T follicular helper cell (primary cell): ENCODE measurements at places on chromosomes 6 and 20.

GRCh38 chr20:10291568-10292248 lies 73.1 kb downstream of the SNAP25 start:
- DNase-seq = no peak

- no peak for DNase-seq
These were observed 49.8 kb upstream of the FANCE start for GRCh38 chr6:35402136-35402855.

GRCh38 chr20:41380551-41381193 lies 14.1 kb upstream of the EMILIN3 start:
- DNase-seq = no peak

DNA sequence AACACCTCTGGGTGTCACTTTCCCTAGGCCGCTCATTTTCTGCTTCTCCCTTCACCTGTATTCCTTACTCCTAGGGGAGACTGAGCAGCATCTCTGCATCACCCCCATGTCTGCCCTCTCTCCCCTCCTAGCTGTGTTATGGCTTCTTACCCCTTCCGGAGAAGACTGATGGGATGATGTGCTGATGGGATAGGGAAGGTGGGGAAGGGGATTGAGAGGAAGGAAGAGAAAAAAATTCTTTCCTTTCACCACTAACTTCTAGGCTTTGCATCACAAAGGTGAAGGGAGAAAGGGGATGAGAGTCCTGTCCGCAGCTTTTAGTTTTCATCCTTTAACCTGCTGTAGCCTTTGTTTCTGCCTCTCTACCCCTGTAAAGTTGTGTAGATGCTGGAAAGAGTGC lies 26.7 kb downstream of the AKAP7 start:
- no peak for DNase-seq

DNA sequence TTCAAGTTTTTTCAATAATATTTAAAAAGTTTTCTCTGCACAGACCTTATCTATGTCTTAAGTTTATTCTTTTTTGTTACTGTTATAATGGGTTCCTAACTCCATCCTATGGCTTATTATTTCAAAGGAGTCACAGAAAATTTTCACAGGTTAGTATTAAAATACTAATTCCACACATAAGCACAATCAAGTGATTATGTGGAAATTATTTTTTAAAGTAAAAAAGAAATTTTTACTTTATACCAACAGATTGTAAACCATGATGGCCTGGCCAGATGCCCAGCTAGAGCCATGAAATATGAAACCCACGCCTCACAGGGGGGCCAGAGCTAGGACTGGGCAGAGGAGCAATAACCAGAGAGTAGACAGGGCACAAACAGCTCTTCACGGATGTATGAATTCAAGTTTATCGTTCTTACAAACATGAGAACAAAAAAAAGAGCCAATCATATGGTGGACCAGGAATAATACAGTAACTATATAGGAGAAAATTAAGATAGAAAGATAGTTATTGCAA lies 34.0 kb downstream of the NUDT3 start:
- no peak for DNase-seq

GRCh38 chr6:88445188-88445965 lies 279.2 kb upstream of the CNR1 start:
- DNase-seq = no peak

GRCh38 chr20:57124800-57125517 lies 141.5 kb downstream of the BMP7 start:
- DNase-seq = no peak

DNA sequence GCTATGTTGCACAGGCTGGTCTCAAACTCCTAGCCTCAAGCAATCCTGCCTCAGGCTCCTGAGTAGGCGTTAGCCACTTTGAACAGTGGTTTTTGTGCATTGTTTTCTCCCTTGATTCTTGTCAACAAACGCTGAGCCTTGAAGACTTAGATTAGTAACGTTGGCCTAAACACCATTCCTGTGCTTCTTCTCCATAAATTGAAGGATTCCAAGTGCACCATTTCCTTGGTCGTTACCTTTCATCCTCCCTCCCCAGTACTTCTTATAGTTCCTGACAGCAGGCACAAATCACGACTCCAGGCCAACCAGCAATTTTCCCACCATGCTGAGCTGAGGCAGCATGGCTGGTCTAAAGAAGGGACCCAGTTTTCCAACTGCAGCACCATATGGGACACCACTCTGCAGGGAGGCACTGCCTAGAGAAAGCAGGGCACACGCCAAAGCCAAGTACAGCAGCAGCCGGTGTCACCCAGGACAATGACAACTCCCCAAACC lies 8.9 kb downstream of the RPS10 start:
- no peak for DNase-seq

- no peak for DNase-seq
These were observed 170.2 kb upstream of the CITED2 start for GRCh38 chr6:139544701-139545057.

- DNase-seq = no peak
These were observed 53.8 kb downstream of the FYN start for GRCh38 chr6:111819458-111819857.

- DNase-seq = no peak
These were observed 76.6 kb downstream of the TOX2 start for GRCh38 chr20:43991261-43991660.

DNA sequence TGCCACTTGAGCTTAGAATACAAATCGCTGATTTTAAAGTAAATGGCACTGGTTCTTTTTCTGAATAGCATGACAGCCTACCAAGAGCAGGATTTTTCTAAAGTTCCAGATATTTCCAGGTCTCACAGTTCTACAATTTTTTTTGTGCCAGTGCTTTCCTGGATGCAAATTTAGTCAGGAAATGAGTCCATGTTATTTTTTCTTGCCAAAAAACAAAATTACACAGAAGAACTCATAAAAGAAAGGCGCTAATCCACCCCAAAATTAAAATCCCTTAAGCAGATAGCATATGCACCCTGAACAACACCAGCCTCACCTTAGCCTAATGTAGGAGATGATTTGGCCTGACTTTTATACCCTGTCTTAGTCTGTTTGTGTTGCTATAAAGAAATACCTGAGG lies 86.4 kb upstream of the ARG1 start:
- DNase-seq = no peak

GRCh38 chr6:125798734-125799508 lies 8.2 kb downstream of the NCOA7 start:
- no peak for DNase-seq

DNA sequence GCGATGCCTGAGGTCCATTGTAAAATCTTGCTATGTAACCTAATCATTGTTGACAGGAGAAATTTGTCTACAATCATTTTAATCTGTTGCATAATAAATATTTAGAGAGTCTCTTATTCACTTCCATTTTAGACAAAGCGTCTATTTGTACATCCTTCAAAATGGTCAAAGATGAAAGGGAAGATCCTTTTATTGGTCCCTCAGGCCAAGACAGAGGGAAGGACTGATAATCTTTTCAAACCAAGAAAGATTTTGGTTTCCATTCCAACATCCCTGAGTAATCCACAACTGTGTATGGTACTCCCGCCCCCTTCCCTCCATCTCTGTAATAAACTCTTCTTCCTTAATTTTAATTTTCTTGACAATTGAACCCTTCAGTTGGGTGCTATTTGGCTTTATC lies 111.6 kb upstream of the SCP2D1 start:
- no peak for DNase-seq

GRCh38 chr6:36117658-36118549 lies 12.4 kb upstream of the MAPK13 start:
- no peak for DNase-seq

- DNase-seq = peak; percentile 50
These were observed 39.0 kb downstream of the MAS1 start for GRCh38 chr6:159929819-159930218.

DNA sequence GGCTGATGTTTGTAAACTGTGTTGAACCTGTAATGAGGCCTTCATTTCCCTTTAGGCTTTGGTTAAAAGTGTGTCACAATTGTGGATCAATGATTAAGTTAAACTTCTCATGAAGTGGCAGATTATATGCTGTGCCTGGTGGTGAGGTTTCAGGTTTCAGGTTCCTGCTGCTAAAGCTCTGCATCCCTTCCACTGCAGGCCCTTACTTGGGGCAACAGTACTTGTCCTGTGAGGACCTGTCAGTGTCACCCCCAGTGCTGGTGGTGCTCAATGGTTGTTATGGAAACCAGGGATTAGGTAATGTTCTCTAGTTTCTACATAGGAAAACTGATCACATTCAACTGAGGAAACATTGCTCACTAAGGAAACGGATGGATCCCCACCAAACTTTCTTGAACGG lies 18.5 kb downstream of the RPP21 start:
- DNase-seq = no peak

DNA sequence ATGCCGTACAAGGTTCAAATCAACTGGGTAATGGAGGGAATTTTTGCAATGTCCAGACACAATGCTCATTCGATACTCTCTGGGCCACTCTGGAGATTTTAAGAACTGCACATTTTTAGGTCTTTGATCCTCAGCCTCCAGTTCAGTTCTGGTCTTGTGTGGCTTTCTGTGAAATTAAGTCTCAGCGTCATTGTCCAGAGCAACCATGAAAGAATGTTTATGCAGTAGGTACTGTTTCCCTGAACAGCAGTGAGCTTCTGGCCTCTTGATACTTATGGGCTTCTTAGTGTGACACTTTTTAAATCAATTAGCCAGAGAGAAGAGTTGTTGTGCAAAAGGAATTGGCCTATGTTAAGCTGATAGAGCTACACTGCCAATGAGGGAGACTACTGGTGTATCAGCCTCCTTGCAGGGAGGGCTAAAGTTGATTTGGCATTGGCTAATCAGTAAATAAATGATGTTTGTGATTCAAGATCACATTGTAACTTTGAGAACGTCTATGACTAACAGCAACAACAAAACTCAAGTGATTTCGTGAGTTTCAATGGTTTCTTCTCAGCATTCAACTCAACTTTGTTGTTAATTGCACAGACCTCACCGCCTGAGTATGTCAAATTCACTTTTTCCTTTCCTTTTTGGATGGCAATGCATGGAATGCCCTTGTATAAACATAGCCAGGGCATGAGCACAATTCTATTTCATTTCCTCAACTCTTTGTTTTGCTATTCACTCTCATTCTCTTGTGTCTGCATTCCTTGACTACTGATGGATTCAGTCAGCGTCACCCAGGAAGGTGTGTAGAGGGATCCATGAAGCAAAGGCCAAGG lies 85.1 kb downstream of the GJA1 start:
- no peak for DNase-seq

DNA sequence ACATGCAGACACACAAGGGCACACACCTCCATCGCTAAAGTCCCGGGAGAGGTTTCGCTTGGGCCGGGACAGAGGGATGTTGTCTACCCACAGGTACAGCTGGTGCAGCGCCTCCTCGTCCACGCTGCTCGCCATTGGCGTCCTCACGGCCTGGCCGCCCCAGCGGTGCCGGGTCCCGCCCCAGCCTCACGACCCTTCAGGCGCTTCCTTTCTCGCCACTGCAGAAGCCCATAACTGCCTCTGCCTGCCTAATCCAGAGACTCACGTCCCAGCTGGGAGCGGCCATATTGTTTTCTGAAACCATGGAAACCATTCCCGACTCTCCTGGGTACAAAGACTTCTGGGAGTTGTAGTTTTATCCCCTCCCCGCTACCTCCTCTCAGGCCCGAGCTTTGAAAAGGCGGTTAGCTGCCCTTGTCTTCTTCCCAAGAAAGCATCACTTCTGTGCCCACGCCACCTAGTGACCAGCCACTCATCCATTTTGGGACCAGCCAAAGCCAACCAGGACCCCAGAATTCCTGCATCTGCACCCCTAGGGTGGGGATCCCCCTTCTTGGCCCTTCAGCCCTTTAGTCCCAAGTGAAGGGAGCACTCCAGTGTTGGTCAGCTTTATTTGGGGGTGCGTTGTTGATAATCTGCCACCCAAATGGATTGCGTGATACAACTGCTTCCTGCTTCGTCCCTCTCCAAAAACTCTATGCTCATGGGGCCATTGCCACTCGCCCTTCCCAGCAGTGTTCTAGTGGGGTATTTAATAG lies at the start of gene SPEF1:
TSS of gene SPEF1 (minus strand) at position 296 of the 758 bp plus-strand sequence. CDS start at position 135, 161 bp downstream.
- no peak for DNase-seq

DNA sequence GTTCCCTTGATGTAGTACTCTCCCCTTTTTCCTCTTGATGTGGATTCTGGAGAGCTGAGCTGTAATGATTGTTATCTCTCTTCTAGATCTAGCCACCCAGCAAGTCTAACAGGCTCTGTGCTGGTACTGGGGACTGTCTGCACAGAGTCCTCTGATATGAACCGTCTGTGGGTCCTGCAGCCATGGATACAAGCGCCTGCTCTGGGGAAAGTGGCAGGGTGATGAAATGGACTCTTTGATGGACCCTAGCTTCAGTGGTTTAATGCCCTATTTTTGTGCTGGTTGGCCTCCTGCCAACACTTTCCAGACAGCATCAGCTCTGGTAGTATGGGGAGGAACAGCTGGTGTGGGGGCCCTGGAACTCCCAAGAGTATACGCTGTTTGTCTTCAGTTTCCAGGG lies 216.3 kb downstream of the ADGRG6 start:
- DNase-seq = no peak

DNA sequence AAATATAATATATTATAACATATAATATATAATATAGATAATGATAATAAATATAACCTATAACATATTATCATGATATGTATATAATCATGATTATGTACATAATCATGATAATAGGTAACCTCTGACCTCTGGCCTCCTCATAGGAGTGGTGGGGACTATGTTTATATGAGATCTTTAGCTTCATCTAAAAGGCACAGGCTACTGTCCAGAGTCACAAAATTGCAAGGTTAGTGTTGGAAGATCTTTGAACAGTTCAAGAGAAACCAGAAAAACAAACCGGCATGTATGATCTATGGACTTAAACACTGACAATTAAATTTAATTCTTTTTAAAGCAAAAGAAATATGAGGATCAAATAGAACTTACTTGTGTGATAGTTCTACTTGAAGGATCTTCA lies 55.7 kb upstream of the TINAG start:
- DNase-seq = no peak

- DNase-seq = no peak
These were observed 186.8 kb downstream of the FRK start for GRCh38 chr6:115873901-115874300.

- DNase-seq = no peak
These were observed 1.5 kb upstream of the TNXB start for GRCh38 chr6:32110632-32111031.

DNA sequence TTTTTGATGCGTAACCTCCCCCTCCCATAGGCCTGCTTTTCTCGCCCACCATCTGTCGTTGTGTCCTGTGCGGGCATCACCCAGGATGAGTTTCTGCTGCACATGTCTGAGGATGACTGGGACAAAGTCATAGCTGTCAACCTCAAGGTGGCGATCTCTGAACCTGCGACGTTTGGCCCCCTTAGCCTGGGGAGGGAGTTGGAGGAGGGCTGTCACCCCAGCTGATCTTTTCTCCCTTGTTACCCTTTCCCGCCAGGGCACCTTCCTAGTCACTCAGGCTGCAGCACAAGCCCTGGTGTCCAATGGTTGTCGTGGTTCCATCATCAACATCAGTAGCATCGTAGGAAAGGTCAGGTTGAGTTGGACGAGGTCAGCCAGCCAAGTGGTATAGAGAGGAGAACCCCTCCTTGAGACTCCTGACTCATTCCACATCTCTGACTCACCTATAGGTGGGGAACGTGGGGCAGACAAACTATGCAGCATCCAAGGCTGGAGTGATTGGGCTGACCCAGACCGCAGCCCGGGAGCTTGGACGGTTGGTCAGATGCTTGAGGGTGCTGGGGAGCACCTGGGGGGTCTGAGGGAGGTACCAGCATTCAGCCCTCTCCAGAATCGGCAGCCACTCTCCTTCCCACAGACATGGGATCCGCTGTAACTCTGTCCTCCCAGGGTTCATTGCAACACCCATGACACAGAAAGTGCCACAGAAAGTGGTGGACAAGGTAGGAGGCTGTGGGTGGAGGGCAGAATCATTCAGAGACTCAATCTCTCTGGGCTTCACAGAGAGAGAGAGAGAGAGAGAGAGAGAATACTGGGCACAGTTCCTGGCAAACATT lies 954 bp downstream of the HSD17B8 start:
- no peak for DNase-seq
